ENCODE measurements at places on chromosomes 5 and 9.

- DNase-seq, result no peak
These were observed 117.3 kb downstream of the GDNF start for GRCh38 chr5:37722236-37723161.

DNA sequence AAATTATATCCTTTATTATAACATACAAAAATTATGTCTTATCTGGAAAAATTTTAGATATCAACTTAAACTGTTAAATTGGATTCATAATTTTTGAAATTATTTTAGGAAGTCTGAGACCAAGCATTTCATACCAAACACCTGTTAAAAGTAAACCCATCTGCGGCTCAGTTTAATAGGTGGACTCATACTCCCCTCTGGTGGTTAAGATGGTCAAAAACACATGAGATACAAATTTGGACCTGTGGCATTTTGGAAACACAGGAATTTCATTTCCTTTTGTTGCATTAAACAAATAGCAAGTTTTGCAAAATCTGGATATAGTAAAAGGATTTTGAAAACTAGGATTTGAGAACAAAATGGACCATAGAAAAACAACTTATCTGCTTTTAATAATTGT is 53.7 kb downstream of the RGMB start:
- no peak for DNase-seq

DNA sequence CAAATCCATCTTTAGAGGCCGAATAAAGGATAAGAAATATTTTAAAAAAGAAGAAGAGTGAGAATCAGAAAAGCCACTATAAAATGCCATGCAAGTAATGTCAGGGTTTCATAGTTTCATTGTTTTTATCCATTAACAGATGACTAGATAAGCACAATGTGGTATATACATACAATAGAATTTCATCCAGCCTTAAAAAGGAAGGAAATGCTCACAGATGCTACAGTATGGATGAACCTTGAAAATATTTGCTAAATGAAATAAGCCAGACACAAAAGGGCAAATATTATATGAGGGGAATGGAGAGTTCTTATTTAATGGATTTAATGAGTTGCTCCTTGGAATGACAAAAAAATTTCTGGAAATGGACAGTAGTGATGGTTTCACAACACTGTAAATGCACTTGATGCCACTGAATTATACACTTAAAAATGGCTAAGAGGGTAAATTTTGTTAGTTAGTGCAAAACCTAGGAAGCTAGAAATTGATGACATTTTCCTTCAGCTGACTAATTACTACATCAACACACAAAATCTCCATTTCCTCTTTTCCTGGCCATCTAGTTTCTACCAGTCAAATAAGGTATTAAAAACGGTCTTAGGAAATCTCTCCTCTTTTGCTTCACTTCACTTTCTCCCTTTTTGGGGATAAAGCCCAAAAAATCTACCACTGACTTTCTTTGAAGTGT is 86.6 kb downstream of the GNA14 start:
- no peak for DNase-seq

- no peak for DNase-seq
These were observed 70.1 kb upstream of the IFNK start for GRCh38 chr9:27453860-27454553.

DNA sequence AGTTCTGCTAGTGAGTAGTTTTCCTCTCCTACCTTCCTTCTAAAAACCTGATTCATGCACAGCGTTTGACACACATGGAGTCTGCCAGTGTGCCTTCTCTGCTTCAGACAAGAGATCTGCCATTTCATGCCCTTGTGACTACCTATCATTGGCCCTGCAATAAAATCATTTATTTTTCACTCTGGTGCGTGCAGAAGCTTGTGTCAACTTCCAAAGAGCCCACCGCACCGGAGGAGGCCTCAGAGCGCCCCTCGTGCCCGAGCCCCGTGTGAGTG is 13.7 kb downstream of the HNRNPH1 start:
- DNase-seq, result no peak

DNA sequence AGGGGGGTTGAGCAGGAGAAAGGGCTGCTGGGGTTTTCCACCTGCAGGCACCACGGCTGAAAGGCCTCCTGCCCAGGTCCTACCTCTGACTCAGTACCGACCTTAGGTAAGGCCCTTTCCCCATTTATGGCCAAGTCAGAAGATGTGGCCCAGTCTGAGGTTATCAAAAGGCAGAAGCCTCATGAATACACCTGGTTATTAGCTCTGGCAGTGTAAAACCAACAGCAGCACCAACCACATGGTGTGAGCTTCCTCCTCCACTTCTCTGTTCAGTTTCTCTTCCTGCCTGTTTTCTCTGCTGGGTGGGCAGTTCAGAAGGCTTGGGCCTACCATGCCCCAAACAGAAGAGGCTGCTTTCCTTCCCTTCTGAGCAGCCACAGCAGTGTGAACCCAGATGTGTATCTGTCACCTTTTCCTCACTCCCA is 86.9 kb downstream of the UGCG start:
- DNase-seq, result no peak

- no peak for DNase-seq
These were observed 61.6 kb downstream of the CSNK1A1 start for GRCh38 chr5:149489605-149490037.

DNA sequence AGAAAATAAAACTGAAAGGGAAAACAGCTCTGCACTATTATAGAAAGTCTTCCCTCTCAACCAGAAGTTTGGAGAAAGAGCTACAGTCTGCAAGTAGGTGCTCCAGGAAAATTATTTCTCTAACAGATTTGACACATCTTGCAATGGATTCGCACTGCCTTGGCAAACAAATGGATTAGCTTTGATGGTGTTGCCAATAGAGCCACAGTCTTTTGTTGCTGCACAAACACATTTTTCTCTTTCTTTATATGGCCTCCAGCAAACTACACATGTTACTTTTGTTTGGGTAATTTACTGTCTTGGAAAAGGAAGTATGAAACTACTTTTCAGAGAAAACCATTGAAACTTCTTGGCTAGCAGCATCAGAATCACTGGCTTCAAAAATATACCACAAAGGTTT is 523.1 kb downstream of the EFNA5 start:
- DNase-seq, result no peak

DNA sequence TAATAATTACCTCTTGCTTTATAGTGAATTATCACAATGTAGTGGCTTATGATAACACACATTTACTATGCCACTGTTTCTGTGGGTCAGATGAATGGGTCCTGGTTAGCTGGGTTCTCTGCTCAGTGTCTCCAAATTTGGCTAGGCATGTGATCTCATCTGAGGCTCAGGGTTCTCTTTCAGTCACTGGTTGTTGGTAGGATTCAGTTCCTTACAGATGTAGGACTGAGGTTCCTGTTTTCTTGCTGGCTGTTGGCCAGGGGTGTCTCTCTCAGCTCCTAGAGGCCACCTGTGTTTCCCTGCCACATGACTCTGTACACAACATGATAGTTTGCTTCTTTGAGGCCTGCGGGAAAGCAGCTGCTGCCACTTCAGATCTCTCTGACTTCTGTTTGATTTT is 7.1 kb downstream of the NFX1 start:
- no peak for DNase-seq

Data from stimulated activated CD4-positive, alpha-beta T cell treated with anti-CD3 and anti-CD28 coated beads, Interleukin-12 subunit alpha, Interleukin-12 subunit beta, amount 100 ng/mL, for 24 hours (primary cell).